ENCODE measurements at places on chromosomes 5 and 9. TPM values are rescaled to one million over a fixed set of nuclear protein-coding genes. Genes with fewer than 3 reads are reported as not detected.
A peak's percentile ranks its signal among the peaks of the same experiment; 100 is the strongest.

The ATG12 gene
- 71.2 TPM for total RNA-seq

The SPAAR gene
- 0.25 TPM for total RNA-seq

The CCDC192 gene
- total RNA-seq = not detected

The FBLL1 gene
- total RNA-seq = 1.1 TPM

The PPP6C gene
- total RNA-seq = 29.0 TPM

The UGT3A1 gene
- 11.8 TPM for total RNA-seq

The PDE6A gene
- not detected for total RNA-seq

The LHX2 gene
- 0.29 TPM for total RNA-seq

- DNase-seq = no peak
- no peaks in the 10 kb centered on the region for H3K27me3 ChIP-seq
- no peak overlapping the region for H3K4me3 ChIP-seq
- no peak overlapping the region for H3K27ac ChIP-seq
- H3K36me3 ChIP-seq = no peaks in the 10 kb centered on the region
- H3K4me1 ChIP-seq = peaks cover under 1% of the 10 kb centered on the region
Observed at GRCh38 chr5:138444774-138445546, 6.1 kb downstream of the REEP2 start.

GRCh38 chr5:149114403-149115312 lies 26.6 kb upstream of the ABLIM3 start:
- no peaks in the 10 kb centered on the region for H3K4me1 ChIP-seq
- peak; percentile 89 for DNase-seq
- no peak overlapping the region for H3K4me3 ChIP-seq
- no peak overlapping the region for H3K27ac ChIP-seq
- H3K27me3 ChIP-seq = peaks cover 6% of the 10 kb centered on the region
- H3K36me3 ChIP-seq = no peaks in the 10 kb centered on the region

- no peaks in the 10 kb centered on the region for H3K27me3 ChIP-seq
- peaks cover 3% of the 10 kb centered on the region for H3K4me1 ChIP-seq
- no peaks in the 10 kb centered on the region for H3K36me3 ChIP-seq
- H3K27ac ChIP-seq = no peak overlapping the region
- H3K4me3 ChIP-seq = no peak overlapping the region
Observed at GRCh38 chr5:145776886-145777285, 58.3 kb downstream of the PRELID2 start.

- peak overlapping the region; percentile 48 for H3K4me3 ChIP-seq
- H3K4me1 ChIP-seq = peaks cover 28% of the 10 kb centered on the region
- DNase-seq = peak; percentile 63
- H3K27me3 ChIP-seq = no peaks in the 10 kb centered on the region
Observed at GRCh38 chr5:150498501-150498900, 9.4 kb upstream of the NDST1 start.

- no peaks in the 10 kb centered on the region for H3K27me3 ChIP-seq
- no peak overlapping the region for H3K27ac ChIP-seq
- DNase-seq = no peak
- H3K4me3 ChIP-seq = peak overlapping the region; percentile 75
- H3K4me1 ChIP-seq = no peaks in the 10 kb centered on the region
Observed at GRCh38 chr5:140611020-140611521, 21.9 kb downstream of the CD14 start.

- H3K27me3 ChIP-seq = no peaks in the 10 kb centered on the region
- DNase-seq = peak; percentile 53
- peaks cover 3% of the 10 kb centered on the region for H3K4me1 ChIP-seq
- H3K27ac ChIP-seq = no peak overlapping the region
- H3K4me3 ChIP-seq = no peak overlapping the region
Observed at GRCh38 chr5:159933531-159934485, 17.5 kb downstream of the ADRA1B start.

DNA sequence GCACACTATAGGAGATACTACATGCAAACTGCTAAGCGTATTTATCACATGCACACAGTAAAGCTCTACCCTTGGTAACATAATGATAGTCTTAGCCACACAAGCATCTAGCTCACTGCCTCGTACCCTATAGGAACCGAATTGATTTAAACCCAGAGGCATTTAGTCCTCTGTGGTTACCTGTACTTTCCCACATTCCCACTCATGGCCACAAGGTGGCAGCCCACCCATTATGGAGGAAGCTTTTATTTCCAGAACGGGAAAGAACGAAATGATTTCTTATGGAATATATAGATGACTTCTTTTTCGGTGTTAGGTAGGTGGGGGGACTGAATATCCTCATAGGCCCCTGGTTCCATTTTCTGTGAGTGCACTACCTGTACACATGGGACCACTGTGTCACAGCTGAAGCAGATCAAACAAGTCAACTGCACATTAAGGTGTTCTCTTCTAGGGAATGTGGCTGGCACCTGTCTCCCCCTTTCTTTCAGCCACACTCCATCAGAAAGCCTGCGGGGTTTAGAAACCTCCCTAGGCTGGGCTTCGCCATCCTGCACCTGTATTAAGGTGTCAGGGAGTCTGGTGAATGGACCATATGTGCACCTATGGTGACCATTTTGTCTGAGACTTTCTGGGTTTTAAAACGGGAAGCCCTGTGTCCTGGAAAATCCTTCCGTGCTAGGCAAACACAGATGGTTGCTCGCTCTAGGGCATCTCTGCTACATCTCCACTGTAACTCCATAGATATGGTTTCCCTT lies 313.2 kb downstream of the SLIT3 start:
- peaks cover 6% of the 10 kb centered on the region for H3K4me1 ChIP-seq
- DNase-seq = peak; percentile 94
- peaks cover 38% of the 10 kb centered on the region for H3K27me3 ChIP-seq
- H3K27ac ChIP-seq = no peak overlapping the region
- no peaks in the 10 kb centered on the region for H3K36me3 ChIP-seq

DNA sequence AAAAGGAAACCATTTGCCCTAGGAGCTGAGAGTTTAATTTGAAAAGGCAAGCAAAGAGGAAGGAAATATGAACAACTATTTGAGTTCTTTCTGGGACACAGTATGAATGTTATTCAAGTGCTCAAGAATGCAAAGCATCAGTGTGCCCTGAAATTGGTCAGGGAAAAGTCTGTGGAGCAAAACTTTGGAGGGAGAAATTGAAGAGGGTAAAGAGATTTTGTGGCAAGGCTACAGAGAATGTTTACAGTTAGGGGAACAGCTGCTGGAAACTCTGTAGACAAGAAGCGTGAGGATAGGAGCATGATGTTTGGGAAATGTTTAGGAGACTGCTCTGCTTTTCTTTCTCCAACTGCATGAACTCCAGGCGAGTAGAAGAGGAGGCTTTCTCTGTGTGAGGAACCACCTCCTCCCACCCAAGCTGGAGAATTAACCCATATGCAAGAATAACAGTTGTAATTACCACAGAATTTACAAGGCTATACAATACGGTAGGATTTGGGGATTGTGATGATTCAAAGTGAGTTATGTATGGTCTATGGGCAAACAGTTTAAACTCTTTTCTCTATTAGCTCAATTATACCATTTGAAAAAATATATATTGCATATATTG lies 75.4 kb upstream of the IL7R start:
- no peak overlapping the region for H3K4me3 ChIP-seq
- H3K27me3 ChIP-seq = no peaks in the 10 kb centered on the region
- H3K4me1 ChIP-seq = peaks cover 7% of the 10 kb centered on the region
- no peak overlapping the region for H3K27ac ChIP-seq
- no peaks in the 10 kb centered on the region for H3K36me3 ChIP-seq

- no peak overlapping the region for H3K4me3 ChIP-seq
- no peaks in the 10 kb centered on the region for H3K27me3 ChIP-seq
- H3K4me1 ChIP-seq = no peaks in the 10 kb centered on the region
Observed at GRCh38 chr5:170571875-170572852, 68.3 kb downstream of the KCNIP1 start.

GRCh38 chr5:21826884-21827283 lies 1026.3 kb downstream of the CDH12 start:
- H3K4me1 ChIP-seq = no peaks in the 10 kb centered on the region
- no peaks in the 10 kb centered on the region for H3K36me3 ChIP-seq
- DNase-seq = no peak

GRCh38 chr9:83636813-83637212 lies 13.9 kb downstream of the IDNK start:
- no peaks in the 10 kb centered on the region for H3K27me3 ChIP-seq
- no peak overlapping the region for H3K4me3 ChIP-seq
- no peaks in the 10 kb centered on the region for H3K4me1 ChIP-seq
- H3K36me3 ChIP-seq = peaks cover 5% of the 10 kb centered on the region
